CD4-positive, alpha-beta T cell treated with Interleukin-2 at 100 ng/mL for 4 hours (primary cell): ENCODE measurements at places on chromosomes 5 and 9.
A peak's percentile ranks its signal among the peaks of the same experiment; 100 is the strongest.

DNA sequence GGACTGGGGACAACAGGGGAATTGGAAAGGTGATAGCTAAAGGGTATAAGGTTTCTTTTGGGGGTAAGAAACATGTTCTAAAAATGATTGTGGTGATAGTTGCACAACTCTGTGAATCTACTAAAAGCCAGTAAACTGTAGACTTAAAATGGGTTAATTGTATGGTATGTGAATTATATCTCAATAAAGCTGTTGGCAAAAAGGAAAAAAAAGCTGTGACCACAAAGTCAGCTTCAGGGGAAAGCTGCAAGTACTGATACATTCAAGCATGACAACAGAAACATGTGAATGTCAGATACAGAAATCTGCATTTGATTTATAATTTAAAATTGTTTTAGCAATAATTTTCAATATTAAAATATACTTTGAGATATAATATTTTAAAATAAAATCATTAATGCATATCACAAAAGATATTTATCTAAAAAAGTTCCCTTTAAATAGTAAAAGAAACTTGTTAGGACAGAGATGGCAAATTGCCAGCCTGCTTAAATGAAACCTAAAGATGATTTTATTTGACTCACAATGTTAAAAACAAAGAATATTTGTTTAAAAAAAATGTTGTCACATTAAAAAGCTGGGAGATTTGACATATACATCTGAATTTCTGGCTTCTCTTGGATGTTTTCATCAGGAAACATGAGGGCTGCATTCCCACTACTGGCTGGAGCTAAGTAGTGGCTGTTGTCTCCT, 66.0 kb downstream of the TBCA start:
- DNase-seq: no peak

DNA sequence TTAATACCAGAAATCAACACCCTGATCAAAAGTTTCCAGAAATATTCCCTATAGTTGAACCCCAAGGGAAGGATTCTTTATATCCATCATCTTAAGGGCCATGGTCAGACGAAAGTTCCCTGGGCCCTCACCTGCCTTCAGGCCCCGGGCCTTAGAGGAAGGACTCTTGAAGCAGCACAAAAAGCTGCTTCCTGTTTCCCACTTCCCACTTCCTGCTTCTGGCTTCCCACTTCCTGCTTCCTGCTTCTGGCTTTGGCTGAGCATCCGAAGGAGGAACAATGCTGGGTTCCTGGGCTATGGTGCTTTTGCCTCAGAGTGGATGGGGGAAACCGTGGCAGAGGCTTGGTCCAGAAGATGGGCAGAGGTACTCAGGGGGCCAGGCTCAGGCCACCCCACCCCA, 25.8 kb upstream of the DAP start:
- DNase-seq: no peak

DNA sequence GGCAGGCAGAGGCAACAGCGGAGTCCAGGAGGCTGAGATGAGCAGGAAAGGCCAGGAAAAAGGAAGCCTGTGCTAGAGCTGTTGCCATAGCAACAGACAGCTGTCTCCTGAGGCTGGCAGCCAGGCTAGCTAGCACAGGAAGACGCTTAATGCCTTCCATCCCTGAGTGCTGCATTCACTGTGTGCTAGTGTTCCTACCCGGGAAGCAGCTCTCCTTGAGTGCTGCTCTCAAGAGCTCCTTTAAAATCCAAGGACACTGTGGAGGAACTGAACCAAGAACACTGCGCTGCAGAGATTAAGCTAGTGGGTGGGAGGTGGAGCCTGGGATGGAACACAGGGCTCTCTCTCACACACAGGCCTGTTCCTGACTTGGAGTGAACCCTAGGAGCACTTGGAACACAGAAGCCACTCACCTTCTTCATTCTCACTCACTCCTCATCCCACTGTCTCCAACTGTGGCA, 53.5 kb upstream of the IL7R start:
- peak; percentile 42 for DNase-seq

DNA sequence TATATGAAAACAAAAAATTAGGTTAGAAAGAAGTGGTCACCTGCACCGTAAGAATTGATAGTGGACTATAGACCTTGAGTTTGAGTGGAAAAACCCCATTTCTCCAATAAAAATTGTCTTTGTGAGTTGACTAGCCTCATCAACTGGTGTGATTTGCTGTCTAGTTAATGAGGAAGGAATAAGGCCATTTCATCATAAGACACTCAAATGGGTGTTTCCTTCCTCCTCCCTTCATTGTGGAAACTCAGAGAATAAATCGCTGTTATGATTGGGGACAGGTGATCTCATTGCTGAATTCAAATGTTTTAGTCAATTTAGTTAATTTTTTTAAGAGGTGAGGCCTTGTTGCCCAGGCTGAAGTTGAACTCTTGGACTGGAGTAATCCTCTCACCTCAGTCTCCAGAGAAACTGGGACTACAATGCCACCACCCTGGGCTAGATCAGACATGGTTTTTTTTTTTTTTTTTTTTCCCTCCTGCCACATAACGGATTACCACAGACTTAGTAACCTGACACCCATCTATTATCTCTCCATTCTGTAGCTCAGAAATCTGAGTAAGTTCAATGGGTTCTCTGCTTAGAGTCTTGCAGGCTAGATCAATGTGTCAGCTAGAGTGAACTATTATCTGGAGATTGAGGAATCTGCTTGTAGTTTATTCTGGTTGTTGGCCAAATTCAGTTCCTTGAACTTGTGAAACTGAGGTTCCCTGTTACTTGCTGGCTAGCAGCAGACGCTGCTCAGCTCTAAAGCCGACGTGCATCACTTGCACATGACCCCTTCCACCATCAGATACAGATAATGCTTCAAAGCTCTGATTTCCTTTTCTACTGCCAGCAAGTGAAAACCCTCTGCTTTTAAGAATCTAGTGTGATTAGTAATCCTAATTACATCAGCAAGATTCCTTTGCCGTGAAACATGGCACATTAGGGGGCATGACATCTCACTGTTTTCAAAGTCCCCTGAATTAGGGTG, 663.8 kb upstream of the CDH9 start:
- no peak for DNase-seq

DNA sequence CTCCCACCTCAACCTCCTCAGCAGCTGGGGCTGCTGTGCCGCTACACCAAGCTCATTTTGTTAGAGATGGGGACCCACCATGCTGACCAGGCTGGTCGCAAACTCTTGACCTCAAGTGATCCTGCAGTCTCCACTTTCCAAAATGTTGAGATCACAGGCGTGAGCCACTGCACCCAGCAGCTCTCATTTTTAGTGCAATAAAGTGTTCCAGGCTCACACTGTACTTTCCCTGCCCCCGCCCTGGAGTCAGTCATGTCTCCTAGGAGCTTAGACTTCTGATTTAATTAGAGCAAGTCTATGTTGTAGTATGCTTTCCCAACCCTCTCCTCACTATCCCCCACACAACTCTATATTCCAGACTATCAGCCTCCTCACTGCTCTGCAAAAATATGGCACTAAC, 238.0 kb upstream of the ACTBL2 start:
- no peak for DNase-seq

DNA sequence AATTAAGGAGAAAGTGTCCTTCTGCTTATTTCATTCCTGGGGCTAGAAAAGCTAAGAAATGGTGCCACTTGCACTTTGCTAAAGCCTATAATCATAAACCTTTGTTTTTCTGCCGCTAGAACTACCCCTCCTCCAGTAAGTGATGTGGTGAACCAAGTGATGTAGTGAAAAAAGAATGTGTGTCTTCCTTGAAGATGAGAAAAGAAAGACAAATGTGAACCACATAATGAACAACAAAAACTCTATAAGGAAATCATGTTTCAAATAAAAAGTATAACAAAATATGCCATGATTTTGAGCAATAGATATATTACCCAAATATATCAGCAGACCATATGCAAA, 179.0 kb upstream of the SGCD start:
- no peak for DNase-seq

- DNase-seq: peak; percentile 15
These were observed 795 bp downstream of the CNOT8 start for GRCh38 chr5:154858972-154859871.

DNA sequence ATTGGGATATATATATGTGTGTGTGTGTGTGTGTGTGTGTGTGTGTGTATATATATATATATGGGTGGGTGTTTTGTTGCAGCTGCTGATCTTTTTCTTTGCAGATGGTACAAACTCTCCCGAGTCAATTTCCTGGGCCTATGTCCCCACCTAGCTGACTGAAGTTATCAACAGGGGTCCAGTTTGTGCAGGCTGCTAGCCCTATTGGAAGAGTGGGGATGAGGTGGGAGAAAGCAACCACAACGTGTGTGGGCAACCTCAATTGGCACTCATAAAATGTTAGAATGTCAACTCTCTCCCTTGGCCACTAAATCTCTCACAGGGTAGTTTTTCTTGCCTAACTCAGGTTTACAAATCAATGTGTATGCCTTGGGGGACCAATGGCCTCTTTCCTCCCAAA, 5.6 kb downstream of the NR4A3 start:
- DNase-seq: no peak

- no peak for DNase-seq
These were observed 169.2 kb downstream of the SLC12A2 start for GRCh38 chr5:128252756-128253155.

DNA sequence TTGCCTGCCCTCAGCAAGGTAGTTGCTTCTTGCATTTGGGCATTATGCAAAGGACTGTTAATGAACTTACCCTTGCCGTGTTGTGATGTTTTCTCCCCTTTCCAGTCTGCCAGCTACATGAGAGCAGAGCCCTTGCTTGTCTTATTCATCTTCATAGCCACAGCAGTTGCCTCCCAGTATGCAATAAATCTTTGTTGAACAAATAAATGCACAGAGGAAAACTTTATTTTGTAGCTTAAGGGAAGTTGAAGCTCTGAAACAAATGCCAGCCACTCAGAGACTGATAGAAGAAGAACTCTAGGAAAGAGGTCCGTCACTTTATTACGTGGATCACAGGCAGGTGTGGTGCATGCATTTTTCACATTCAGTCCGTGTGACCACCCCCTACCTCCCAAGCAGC, 19.7 kb downstream of the MAST4 start:
- DNase-seq: no peak

- no peak for DNase-seq
These were observed 146.1 kb downstream of the PLCXD3 start for GRCh38 chr5:41364346-41364745.

GRCh38 chr5:44675296-44675695, 133.5 kb upstream of the MRPS30 start:
- no peak for DNase-seq

DNA sequence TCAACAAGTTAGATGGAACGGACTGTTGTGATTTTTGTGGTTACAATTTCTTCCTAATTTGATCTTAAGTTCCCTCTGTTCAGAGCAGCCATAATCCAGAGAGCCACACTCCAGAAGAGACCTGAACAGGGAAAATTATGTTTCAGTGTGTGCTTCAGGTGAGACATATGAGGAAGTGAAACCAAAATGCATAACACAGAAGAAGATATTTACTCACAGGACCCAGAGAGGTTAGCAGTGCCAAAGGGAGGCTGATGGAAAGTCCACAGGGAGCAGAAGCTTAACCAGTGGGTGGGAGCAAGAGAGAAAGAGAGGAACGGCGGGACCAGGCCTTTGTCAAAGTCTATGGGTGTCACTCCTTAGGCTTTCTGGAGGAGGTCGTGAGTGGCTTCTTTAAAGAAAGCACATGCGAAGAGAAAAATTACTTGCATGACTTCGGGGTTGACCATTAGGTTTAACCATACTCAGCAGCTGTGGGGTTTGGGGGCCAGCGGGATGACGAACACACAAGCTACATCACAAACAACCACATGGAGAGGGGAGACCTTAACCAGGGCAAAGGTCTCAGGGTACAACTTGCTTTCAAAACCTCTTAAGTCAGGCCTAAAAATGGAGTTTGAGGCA, 141.4 kb downstream of the MED10 start:
- DNase-seq: no peak

GRCh38 chr5:125987677-125988255, 435.4 kb upstream of the GRAMD2B start:
- DNase-seq: no peak

- DNase-seq: no peak
These were observed 1.3 kb downstream of the IRX2 start for GRCh38 chr5:2750026-2750757.
